Stimulated activated CD4-positive, alpha-beta T cell treated with anti-CD3 and anti-CD28 coated beads, TNF-alpha, amount 100 ng/mL, for 4 hours (primary cell): ENCODE measurements at places on chromosomes 2 and 18.

GRCh38 chr18:57431002-57431382 is 4.2 kb upstream of the ONECUT2 start:
- no peak for DNase-seq

GRCh38 chr2:215084080-215084479 is 54.3 kb downstream of the ABCA12 start:
- DNase-seq, result no peak

DNA sequence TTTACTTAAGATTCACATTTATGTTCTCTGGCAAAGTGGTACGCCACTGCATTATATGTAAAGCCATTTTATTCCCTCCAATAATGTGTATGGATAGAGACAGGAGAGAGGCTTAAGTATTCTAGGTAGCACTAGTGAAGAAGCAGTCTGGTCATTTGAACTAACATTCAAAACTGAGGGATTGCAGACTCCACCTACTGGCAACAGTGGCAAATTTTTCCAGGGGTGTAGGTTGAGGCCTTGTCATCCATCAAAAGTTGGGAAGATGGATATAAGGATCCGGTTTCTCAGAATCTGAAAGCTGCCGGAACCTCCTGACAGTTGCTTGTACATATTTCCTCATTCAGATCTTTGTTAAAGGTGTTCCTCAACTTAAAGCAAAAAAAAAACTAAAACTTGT is 465.5 kb upstream of the FSHR start:
- DNase-seq, result no peak

DNA sequence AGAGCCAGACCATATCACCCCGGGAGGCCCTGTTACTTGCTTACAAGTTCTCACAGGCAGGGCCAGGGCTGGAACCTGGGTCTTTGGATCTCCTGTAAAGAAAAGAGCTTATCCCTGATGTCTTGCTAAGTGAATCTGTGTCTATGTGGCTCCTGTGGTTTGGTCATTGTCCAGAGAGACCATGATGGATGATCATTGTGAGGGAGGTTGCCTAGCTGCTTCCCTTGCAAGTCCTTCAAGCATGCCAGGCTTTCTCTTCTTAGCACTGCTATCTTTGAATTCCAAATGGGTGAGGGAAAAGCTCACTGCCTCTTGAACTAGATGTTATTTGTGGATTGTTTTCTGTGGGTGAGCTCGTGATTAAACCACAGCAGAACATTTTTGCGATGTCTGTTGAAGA is 151.6 kb downstream of the FSHR start:
- DNase-seq, result no peak

DNA sequence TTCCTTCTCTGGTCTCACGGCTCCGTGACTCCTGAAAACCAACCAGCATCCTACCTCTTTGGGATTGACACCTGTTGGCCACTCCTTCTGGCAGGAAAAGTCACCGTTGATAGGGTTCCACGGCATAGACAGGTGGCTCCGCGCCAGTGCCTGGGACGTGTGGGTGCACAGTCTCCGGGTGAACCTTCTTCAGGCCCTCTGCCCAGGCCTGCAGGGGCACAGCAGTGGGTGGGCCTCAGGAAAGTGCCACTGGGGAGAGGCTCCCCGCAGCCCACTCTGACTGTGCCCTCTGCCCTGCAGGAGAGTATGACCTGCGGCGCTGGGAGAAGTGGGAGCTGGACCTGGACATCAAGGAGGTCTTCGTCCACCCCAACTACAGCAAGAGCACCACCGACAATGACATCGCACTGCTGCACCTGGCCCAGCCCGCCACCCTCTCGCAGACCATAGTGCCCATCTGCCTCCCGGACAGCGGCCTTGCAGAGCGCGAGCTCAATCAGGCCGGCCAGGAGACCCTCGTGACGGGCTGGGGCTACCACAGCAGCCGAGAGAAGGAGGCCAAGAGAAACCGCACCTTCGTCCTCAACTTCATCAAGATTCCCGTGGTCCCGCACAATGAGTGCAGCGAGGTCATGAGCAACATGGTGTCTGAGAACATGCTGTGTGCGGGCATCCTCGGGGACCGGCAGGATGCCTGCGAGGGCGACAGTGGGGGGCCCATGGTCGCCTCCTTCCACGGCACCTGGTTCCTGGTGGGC is 10.0 kb downstream of the PROC start:
- no peak for DNase-seq

- no peak for DNase-seq
Observed at GRCh38 chr18:8715599-8715998, 10.2 kb downstream of the MTCL1 start.

- no peak for DNase-seq
Observed at GRCh38 chr18:29594493-29594892, 1417.6 kb upstream of the CDH2 start.

DNA sequence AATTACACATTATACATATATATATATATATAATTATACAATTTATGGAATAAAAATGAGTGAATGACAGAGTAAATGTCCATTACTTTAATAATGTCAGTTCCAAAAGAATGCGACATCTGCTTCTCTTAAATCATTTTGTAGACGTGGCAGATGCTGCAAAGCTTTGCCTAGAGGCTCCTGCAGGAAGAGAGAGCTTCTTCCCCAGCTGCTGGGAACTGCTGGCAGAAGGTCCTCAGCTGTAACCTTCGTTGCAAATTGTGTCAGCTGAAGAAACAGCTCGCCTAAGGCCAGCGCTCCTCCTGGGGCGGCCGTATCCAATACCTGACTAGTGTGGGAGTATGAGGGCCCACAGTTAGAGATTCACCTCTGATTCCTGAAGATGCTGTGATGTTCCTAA is 9.6 kb upstream of the THNSL2 start:
- DNase-seq, result no peak

- no peak for DNase-seq
Observed at GRCh38 chr18:75698861-75699260, 271.4 kb upstream of the SMIM21 start.

DNA sequence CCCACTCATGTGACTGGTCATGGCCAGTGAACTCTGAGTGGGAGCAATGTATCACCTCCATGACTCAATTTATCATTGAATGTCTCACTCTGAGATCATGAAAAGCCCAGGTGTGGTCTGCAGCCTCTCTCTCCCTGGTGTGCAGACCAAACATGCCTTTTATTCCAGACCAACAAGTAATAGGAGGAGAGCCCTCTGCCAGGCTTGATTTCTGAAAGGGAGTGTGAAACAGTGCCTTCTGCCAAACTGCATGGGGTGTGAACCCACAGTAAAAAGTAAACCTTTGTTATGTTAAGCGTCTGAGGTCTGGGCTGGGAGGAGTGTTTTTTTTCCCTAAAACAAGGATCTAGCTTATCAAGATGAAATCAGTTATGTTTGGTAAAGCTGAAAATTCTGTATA is 601.2 kb downstream of the ADCYAP1 start:
- DNase-seq, result no peak

DNA sequence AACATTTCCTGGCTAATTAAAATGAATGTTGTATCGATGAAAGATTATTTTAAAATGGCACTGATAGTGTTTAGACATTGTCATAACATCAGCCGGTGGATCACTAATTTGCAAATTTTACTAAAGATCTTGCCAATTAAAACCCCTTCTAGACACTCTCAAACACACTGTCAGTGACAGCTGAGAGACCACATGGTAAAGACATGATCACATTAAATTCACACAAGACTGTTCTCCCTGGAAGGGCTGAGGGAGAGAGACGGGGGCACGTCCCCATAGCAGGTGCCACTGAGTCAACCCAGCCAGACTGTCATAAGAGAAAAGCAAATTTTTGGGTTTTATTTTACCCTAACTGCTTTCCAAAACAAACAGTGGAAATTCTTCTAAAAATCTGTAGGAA is 306.0 kb downstream of the TXNL1 start:
- no peak for DNase-seq

DNA sequence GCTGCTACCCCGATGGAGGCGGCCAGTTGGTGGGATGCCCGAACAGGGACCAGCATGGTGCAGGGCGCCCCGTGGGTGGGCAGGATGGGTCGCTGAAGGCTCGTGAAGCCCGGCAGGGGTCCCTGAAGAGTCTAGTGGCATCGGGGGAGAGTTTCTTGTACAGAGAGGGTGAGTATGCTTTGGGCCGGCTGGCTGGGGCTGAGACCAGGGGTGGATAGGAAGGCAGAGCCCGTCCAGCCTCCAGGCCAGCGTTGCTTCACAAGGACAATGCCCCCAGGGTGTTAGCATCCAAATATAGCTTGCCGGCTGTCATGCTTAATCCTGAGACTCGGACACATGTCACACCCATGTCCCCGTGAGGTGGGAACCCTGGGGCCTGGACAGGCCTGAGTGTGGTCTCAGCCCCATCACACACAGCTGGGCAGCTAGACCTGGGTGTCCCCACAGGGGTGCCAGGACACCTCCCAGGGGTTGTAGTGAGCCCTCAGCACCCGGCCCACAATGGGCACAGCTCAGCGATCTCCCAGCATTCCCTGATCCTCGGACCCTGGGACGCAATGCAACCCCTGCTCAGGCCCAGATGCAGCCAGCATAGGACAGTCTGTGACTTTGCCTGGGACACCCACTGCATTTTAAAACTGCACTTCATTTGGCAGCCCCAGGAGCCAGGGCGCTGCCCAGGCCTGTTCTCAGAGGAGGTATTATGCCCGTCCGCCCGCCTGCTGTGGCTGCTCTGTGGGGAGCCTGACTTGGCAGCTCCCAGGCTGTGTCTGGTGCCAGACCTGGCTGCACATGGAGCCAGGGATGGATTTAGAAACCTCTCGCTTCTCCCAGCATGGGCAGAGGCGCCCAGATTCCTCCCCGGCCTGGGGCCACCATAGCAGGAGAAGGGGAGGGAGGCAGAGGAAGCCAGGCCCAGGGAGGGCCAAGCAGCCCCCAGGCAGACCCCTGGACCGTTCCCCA is 36.4 kb downstream of the RAMP1 start:
- no peak for DNase-seq

- DNase-seq, result no peak
Observed at GRCh38 chr2:193929131-193929530, 1727.9 kb upstream of the SLC39A10 start.
